ENCODE measurements at places on chromosomes 13 and 19.

DNA sequence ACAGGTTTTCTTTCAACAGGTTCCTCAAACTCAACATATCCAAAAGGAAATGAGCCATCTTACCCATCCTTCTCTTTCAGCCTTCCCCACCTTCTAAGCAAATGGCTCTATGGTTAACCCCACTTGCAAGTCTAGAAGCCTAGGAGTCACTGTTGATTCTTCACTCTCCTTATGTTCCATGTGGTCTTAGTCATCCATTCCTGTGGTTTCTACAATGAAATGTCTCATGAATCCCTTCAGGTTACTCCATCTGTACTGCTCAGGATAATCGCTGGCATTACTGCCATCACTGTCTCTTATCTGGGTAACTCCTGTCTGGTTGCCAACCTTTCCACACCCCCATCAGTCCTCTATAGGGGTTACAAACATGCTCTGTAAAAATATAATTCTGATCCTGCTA lies 381.3 kb downstream of the ENOX1 start:
- DNase-seq = no peak

DNA sequence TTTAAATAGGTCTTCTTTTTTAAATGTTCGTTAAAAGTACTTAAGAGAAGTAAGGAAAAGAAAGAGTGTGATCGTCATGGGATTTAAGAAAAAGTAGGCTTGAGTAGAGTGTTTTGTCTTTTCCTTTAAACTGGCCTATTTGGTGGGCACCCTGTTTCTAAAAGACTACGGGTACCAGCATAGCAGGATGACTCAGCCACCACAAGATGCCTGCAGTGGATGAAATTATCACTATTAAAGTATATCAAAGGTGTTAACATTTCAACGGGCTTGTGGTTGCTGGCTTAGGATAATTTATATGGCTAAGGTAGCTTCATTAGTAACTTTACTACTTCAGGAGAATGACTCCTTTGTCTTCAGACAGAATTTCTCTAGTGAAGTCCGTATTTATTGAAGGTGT lies 112.6 kb downstream of the STARD13 start:
- DNase-seq = no peak

DNA sequence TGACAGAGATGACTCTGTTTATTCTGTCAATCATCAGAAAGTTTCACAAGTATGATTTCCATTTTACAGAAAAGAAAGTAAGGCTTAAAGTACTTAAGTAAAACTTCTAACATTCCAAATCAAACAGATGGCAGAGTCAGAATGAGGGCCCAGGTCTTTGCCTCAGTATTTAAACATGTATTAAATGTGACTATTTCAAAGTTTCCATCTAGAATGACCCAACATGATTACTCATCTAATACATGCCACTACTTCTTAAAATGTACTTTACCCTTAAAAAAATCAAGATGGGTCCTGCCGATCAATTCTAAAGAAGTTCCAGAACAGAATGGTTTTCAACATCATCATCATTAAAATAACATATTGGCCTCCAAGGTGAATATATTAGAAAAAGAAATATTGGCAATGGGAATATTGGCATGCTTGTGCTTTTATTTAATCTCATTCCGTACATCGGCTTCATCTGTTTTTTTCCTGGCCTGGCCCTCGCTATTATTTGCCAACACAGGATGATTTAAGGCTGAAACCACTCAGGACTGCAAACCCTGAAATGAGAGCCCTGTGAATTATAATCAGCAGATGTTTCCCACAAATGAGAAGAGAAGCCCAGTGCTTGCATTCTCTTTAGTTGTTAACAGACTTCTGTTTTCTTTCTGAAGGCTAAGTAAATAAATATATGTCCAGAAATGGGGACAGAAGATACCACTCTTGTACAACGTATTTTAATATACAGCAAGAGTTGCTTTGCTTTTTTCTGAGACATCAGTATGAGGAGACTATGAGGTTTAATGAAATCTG lies 340.0 kb downstream of the DNAJC15 start:
- no peak for DNase-seq

DNA sequence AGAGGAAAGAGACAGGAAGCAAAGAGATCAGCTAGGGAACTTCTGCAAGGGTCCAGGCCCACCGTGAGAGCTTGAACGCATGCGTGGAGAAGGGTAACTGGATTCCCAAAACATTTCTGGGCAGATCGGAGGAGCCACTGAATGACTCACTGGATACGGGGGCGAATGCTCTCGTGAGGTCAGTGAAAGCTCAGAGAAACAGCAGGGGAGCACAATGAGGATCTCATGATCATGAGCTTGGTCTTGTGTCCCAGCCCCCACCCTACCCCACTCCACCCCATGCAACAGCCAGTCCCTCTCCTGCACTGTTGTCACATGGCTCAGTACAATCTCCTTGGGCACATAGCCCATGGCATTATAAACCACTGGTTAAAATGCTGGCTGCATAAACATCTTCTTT lies 40.6 kb downstream of the DCLK1 start:
- no peak for DNase-seq

DNA sequence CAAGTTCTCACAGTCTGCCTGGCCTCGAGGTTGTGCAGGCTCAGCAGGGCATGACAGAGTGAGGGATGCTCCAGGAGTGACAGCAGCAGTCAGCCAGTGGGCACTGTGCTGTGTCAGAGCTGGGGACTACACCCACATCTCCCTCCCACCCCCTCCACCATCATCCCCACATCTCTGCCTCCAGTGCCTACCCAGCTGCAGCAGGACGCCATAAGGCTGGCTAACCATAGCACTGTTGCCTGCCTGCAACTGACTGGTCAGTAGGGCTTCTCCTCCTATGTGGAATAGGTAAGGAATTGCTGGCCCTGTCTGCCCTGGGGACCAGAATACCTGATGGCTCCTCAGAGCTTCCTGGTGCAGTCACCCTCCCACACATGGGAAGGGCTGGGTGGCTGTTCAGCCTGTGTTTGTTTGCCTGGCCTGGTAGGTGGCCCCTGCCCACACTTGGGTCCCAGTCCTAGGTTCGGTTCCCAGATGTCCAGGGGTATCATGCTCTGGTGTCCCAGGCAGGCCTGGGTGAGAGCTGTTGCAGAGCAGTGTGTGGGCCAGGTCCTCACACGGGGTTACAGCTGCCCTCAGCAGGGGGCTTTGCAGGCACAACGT lies 15.7 kb downstream of the GPI start:
- no peak for DNase-seq

GRCh38 chr13:113883314-113883811 lies 19.5 kb upstream of the GAS6 start:
- no peak for DNase-seq

GRCh38 chr13:46079770-46080169 lies 25.1 kb downstream of the CPB2 start:
- DNase-seq = no peak

GRCh38 chr13:97387485-97387839 lies 46.5 kb upstream of the RAP2A start:
- no peak for DNase-seq

GRCh38 chr13:46383383-46383782 lies 3.7 kb downstream of the RUBCNL start:
- DNase-seq = no peak

GRCh38 chr13:93655154-93655553 lies 428.5 kb downstream of the GPC6 start:
- DNase-seq = no peak

DNA sequence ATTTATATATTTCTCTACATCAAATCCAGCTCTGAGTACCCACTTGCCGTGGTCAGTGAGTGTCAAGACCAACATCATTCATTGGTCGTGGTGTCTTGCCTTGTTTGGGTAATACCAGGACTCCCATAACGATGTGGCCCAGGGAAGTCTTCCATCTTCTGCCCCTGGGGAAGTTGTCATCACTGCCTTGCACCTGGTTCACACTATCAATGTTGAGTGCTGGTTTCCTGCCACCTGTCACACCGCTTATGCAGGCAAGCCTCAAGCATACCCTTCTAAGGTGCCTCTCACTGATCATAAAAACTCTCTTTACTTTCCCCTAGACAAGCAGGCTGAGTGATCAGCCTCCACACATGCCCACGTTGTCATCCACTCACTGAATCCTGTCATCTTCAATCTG lies 382.4 kb downstream of the KCTD12 start:
- no peak for DNase-seq

DNA sequence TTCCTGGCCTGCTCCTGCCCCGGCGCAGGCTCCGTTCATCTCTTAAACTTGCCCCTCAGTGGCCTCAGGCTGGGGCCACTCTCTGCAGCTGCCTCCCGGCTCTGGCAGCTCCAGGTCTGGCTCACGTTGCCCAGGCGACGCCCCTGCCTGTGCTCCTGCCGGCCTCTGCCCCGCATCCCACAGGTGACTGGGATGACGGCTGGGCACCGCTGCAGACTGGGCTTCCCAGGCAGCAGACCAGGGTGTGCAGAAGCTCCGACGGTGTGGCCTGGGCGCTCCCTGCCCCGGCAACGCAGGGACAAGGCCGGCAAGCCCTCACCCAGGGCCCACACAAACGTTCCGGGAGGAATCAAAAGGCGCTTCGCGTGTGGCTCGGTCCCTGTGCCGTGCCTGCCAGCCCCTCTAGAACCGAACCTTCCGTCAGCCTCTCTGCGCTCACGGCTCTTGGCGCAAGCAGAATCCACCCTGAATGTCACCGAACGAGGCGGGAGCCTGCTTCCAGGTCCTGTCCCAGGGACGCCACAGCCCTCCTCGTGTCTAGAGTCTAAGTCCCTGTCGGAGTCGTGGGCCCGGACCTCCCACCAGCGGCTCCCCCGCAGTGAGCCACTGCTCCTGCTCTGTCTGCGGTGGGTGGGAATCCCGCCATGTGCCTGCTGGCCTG lies 64.8 kb downstream of the MLLT1 start:
- DNase-seq = no peak

- DNase-seq = peak; percentile 39
Observed at GRCh38 chr13:70732611-70733010, 624.4 kb upstream of the KLHL1 start.

- DNase-seq = no peak
Observed at GRCh38 chr19:14368011-14368513, 13.2 kb upstream of the ADGRE5 start.

GRCh38 chr13:113915786-113916329 lies 52.0 kb upstream of the GAS6 start:
- DNase-seq = no peak

- no peak for DNase-seq
Observed at GRCh38 chr19:10416380-10417257, 3.7 kb upstream of the PDE4A start.

- DNase-seq = peak; percentile 6
Observed at GRCh38 chr19:44570984-44571684, 41.7 kb upstream of the CEACAM20 start.

DNA sequence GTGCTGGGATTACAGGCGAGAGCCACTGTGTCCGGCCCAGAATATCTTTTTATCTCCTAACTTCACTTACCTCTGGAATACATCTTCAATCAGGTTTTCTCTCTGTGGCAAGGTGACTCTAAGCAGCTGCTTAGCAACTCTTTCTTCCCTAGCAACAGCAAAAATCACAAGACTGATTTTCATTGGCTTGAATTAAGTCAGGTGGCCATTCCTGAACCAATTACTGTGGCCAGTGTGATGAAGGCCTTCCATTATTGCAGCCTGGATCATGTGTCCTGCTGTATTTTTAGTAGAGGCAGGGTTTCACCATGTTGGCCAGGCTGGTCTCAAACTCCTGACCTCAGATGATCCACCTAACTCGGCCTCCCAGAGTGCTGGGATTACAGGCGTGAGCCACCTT lies 9.0 kb upstream of the LTBP4 start:
- DNase-seq = peak; percentile 35

- DNase-seq = no peak
Observed at GRCh38 chr19:57786286-57786685, 16.8 kb downstream of the ZNF586 start.

Data from NCI-H2081 treated with DMSO at 0.1 percent for 48 hours (cell line).